ENCODE measurements at places on chromosomes 16 and 17.
A peak's percentile ranks its signal among the peaks of the same experiment; 100 is the strongest.

DNA sequence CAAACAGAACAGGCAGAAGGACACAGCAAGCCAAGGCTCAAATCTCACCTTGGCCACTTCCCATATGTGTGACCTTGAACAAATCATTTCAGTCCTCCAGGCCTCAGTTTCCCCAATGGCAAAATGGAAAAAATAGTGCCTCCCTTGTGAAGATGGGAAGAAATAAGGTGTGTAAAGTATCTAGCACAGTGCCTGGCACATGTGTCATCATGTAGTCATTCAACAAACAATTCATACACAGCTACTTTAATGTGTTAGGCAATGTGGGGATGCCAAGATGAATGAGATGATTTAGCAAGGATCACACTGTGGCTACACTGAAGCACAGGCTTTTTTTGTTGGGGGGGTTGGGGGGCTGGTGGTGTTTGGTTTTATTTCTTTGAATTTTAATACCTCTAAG lies 13.3 kb downstream of the SRCIN1 start:
- no peak for DNase-seq

DNA sequence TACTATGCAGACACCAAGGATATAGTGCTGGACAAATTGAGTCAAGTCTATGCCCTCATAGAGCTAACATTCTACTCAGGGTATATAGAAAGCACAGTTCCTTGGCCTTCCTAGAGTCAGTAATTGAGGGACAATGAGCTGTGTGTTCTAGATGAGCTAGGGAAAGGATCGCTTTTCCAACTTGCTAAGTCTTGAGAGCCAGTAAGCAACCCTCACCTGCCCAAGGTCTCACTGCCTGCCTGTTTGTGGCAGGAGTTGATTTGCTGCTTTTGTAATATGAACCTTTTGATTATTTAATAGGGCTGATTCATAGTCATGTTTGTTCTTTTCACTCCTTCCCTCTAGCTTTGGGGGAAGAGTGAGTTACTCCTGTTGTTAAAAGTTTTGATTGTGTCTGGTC lies 6.5 kb downstream of the DDX42 start:
- DNase-seq, result no peak

GRCh38 chr17:30505868-30506417 lies 28.7 kb downstream of the GOSR1 start:
- no peak for DNase-seq

DNA sequence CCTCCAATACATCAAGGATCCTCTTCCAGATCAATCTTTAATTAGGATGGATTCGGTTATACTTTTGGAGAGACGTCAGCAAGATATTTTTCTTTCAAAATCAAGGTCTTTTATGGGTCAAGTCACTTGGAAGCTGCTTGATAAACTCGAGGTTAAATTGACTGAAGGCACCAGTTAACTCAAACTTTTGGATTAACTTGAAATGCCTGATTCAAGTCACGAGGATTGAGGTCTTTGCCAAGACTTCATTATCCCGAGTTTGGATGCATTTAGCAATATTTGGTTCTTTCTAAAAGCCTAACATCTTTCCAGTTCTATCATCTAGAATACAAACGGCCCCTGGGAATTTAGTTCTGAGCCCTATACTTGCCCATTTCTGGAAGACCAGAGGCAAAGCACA lies 82.9 kb downstream of the MYH11 start:
- no peak for DNase-seq

- no peak for DNase-seq
Measured at GRCh38 chr17:692116-692515, 22.5 kb downstream of the VPS53 start.

DNA sequence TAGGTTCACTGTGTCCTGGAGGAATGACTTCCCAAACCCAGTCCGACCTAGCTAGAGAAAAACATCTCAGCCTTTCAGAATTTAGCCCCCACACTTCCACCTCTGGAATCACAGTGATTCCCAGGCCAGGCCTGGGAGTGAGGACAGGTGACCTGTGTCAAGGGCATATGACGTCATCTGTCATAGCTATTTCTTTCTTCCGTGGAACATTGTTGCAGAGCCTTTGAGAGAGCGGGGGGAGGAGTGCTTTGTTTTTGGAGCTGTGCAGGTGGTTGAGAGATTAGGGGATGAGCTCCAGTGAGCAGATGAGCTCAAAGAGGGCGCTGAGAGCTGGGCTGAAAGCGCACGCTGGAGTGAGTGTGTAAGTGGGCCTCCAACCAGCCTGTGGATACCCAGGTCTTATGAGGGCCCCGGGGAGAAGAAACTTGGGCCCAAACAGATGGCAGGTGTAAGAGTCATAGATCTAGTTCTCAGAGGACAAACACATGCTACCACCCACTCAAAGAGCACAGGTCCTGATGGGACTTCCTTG lies 344.8 kb downstream of the SNX29 start:
- DNase-seq, result no peak

DNA sequence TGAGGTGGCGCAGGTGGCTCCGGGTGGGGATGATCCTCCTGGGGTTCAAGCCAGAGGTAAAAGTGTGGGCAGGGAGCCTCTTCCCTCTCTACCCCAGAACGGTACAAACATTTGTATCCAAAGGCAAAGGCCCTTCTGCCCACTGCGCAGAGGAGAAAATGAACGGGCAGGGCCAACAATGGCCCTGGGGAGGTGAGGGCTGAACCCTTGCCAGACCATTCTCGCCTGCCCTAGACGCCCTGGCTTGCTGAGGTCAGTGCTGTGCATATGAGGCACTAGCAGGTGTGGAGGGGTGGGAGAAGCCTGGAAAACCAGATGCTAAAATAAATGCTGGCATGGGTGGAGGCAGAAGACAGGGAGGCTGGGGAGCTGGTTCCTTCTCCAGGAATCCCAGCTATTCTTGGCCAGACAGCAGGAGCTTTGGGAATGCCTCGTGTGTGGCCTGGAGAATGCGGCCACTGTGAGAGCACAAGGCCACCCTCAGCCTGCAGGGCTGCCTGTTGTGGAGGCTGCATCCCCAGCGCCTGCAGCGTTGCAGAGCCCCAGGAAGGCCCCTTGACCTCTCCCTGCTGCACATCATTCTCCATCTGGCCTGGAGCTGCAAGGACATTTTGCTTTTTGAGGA lies 4.5 kb downstream of the C17orf50 start:
- no peak for DNase-seq

- peak; percentile 29 for DNase-seq
Measured at GRCh38 chr17:7915179-7915610, 894 bp downstream of the RNF227 start.

GRCh38 chr16:83887080-83887479 lies 11.8 kb upstream of the MLYCD start:
- peak; percentile 71 for DNase-seq

DNA sequence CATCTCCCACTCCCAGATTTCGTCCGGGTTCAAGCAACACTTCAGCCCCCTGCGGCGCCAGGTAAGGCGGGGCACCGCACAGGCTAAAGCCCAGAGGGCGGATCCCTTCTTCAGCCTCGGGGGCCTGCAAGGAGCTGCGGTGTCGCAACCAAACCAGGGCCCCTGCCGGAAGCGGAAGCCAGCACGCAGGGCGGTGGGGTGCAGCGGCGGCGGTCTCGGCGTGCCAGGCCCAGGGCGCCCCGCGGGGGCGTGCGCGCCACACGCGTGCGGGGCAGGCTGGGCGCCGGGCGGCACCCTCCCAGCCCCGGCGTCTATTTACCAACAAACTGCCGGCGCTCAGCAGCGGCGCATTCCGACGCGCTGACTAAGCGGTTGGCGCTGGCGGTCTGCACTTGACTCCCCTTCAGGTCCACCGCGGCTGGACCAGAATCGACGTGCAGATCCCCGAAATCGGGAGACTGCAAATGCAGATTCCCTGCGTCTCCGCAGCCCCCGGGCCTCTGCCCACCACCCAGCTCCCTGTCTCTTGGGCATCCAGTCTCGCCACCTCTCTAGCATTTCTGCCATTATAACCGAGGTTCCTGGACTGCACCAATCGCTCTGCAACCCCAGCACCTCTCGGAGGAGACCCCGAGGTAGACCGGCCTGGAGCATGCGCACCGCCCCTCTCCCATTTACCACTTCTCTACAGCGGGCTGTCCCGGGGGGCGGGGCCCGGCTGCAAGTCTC lies 421 bp upstream of the DLX4 start:
- no peak for DNase-seq

GRCh38 chr16:30494709-30495108 lies 22.2 kb downstream of the ITGAL start:
- no peak for DNase-seq

GRCh38 chr17:80615376-80615775 lies 70.7 kb downstream of the RPTOR start:
- no peak for DNase-seq

- no peak for DNase-seq
Measured at GRCh38 chr17:80218391-80218790, 1.7 kb downstream of the SGSH start.

GRCh38 chr16:15051387-15051951 lies 4.4 kb downstream of the NTAN1 start:
- DNase-seq, result no peak

DNA sequence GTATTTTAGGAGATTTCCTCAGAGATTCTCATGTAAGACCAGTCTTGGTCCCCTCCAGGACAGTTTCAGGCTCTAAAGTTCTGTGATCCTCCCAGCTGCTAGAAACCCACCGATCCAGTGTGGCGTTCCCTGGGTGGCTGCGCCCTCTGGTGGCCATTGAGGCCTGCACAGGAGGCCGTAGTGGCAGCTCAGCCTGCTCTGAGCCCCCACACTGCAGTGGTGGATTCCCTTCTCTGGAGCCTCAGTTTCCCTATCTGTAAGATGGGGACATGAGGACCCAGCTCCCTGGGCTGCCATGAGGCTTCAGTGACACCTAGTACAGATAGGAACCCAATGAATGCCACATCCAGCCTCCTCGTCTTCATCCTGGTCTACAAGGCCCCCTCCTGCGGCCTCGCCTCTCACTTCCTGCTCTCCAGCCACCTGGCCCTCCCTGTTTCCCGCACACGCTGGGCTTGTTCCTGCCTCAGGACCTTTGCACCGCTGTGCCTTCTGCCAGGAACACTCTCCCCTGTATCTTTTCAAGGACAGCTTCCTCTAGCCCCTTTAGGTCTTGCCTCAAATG lies 16.5 kb downstream of the CCDC102A start:
- DNase-seq, result peak; percentile 50

- DNase-seq, result no peak
Measured at GRCh38 chr17:51563961-51564360, 303.6 kb downstream of the UTP18 start.

DNA sequence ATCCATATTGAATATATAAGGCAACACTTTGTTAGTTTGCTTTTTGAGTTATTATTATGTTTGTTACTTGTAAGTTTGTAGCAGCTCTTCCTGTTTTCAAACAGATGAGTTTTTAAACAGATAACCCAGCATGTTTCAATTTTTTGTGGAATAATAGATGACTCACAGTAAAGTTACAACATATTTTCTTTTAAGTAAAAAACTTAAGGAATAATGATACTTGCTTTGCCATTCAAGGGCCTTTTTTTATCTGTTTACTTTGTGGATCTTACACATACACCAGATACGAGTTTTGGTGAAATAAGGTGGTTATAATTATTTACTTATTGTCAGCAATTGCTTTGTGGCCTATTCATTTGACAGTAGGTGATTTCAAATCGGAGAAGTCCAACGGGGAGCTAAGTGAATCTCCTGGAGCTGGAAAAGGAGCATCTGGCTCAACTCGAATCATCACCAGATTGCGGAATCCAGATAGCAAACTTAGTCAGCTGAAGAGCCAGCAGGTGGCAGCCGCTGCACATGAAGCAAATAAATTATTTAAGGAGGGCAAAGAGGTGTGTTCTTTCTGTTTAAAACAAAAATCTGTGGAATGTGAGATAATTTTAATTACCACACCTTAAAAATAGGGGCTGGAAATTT lies 66.3 kb downstream of the BPTF start:
- DNase-seq, result peak; percentile 12

- DNase-seq, result no peak
Measured at GRCh38 chr17:65662196-65662595, 100.7 kb upstream of the AXIN2 start.

GRCh38 chr16:69329369-69330285 lies 761 bp downstream of the PDF start:
- DNase-seq, result no peak

GRCh38 chr17:64679710-64680216 lies 17.7 kb upstream of the SMURF2 start:
- DNase-seq, result no peak

DNA sequence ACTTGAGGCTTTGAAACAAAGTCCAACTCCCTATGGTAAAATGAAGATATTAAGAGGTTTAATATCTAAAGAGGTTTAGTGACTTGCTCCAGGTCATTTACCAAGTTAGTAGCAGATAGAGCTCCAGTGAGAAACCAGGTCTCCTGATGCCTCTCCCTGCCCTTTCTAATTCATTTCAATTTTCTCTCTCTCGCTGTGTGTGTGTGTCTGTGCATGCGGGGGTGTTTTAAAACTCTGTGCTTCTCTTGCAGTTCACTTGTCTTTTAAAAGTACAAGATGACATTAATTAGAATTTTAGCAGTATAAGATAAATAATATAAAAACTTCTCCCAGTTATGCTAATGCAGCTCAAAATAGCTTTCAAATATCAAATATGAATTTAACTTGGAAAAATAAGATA lies 8.2 kb upstream of the ZP2 start:
- no peak for DNase-seq

DNA sequence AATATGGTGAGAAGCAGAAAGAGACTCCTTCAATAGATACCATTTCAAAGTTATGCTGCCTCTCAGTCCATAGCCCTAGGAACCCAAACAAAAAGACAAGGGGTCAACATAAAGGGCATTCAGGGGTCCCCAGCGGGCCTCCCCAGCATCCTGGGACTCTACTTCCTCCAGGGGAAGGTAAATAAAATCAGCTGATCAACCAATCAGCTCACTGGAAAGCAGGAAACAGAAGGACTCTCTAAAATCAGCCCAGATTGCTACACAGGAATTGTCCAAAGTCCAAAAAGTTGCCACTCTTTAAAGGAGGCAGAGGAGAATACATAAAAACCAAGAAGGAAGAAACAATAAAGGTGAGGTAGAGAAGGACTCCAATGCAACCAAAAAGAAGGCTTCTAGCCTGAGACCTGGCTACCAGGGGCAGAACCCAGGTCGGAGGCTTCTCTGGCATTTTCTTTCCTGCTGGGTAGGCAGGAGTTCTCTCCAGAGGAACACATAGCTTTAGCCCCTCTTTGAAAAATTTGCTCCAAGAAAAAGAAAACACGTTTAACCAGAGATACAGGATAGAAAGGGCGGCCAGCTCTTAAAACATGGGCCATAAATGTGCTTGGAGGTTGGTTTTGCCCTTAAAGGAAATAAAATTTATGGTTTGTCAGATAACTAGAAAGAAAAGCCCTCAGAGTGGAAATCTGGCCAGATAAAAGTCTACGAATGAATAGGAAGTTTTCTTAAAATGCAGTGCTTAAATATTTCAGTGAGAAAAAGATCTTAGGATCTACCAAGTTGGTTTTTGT lies 404.6 kb downstream of the SOX9 start:
- DNase-seq, result no peak

DNA sequence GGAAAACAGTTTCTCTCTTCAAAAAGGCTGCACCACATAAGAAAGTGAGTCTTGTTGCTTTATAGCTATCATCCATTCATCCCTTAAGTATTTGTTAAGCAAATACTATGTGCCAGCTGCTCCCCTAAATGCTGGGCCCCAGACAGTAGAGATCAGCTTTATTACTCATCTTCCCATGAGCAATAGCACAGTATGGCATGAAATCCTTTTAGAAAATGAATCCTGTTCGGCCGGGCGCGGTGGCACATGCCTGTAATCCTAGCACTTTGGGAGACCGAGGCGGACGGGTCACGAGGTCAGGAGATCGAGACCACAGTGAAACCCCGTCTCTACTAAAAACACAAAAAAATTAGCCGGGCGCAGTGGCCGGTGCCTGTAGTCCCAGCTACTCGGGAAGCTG lies 99.5 kb downstream of the MYO1D start:
- DNase-seq, result no peak
